ENCODE measurements at places on chromosomes 5 and 9.
A peak's percentile ranks its signal among the peaks of the same experiment; 100 is the strongest.

GRCh38 chr5:50340757-50341156, 100.3 kb downstream of the EMB start:
- no peak for DNase-seq

DNA sequence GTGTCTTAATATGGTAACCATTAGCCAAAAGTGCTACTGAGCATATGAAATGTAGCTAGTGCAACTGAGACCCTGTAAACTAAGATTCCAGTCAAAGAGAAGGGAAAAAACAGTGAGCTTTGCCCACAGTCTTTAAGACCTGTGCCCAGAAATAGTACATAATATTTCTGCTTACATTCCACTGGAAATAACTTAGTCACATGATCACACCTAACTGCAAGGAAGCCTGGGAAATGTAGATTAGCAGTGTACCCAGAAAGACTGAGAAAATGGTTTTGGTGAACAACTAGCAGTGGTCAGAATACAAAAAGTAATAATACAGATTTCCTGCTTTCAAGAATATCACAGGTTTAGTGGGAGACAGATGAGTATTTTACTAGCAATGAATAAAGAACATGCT, 2.5 kb upstream of the CPLANE1 start:
- no peak for DNase-seq

DNA sequence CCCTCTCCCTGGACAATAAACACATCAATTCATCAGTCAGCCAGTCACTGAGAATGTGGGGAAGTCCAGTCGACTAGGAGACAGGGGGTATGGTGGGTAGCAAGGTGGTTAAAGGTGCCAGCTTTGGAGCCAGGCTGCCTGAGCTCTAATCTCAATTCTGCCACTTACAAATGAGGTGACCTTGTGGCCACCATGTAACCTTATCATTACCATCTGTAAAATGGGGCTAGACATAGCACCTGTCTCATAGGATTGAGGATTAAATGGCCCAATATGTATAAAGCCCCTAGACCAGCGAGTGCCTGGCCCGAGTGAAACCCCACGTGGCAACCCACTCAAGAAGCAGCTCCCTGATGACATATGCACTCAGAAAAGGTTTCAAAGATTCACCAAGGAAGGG, 73.3 kb upstream of the TBC1D2 start:
- no peak for DNase-seq

- no peak for DNase-seq
These were observed 310.5 kb upstream of the TRPM3 start for GRCh38 chr9:71431931-71432330.

- no peak for DNase-seq
These were observed 217.5 kb upstream of the S1PR3 start for GRCh38 chr9:88773627-88774244.

DNA sequence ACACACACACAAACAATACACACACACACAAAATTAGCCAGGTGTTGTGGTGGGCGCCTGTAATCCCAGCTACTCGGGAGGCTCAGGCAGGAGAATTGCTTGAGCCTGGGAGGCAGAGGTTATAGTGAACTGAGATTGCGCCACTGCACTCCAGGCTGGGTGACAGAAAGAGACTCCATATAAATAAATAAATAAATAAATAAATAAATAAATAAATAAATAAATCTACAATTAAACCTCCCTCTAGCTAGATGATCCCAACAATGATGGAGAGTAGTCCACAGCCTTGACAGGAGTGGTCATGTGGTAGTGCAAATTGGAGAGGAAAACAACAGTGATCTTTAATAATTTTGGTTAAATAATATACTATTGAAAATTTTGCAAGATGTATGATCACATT, 1739.0 kb upstream of the C9orf72 start:
- no peak for DNase-seq

DNA sequence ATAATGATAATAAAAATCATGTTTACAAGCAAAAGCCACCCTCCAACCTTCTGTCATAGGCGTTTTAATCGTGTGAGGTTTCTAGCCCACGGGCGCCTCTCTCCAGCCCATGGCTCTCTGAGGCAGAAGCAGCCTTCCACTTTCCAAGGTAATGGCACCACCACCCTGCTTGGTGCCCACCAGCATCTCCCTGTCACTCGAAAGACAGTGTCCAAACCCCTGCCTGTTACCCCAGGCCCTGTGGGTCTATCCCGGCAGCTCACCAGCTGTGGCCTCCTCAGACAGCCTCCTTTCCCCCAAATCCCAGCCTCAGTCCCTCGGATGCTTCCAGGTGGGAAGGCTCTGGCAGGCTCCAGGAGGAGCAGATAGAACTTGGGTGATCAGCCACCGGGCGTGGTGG, 123.8 kb upstream of the LPCAT1 start:
- no peak for DNase-seq

DNA sequence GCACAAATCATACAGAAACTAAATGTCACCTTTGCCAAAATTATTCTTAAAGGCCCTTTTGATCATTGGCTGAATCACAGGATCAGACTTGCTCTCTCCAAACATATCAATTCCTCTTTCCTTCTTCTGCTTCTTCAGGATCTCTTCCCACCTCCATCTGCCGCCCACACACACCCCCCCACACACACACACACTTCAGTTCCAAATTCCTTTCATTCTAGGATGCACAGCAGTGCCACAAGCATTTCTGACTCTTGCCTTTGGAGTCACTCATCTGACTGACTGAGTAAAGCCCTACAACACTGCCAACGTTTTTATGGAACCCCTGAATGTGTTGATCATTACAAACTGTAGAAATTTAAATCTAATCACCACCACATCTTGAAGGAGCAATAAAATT, 22.9 kb downstream of the DNAH5 start:
- DNase-seq, result no peak

GRCh38 chr5:127517110-127517479, 345 bp upstream of the PRRC1 start:
- no peak for DNase-seq

DNA sequence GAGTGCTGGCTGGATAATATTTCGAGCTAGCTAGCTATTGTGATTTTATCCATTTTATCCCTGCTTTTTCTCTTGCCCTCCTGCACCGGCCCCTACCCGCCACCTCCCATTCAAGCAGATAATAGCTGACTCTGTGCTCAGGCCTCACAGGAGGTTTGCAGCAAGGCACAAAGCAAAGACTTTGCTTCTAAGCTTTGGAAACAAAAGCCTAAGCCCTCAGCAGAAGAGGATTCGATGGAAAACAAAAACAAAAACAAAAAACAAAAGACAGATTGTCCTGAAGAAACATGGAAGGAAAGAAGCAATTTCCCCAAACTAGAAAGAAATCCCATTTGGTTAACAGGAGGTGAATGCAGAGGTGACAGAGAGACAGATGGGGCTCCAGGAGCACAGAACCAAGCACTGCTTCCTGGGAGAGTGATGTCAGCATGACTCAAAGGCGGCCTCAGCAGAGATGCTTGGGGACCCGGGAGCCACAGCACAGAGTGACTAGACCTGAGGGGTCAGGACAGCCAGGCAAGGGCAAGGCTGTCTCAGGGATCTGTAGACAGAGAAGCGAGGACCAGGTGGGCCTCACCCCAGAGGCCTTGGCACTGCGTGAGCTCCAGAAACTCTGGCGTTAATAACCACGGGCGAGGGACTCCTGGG, 28.4 kb downstream of the MTX3 start:
- peak; percentile 85 for DNase-seq

GRCh38 chr5:172451771-172452197, 2.5 kb downstream of the SH3PXD2B start:
- peak; percentile 25 for DNase-seq

DNA sequence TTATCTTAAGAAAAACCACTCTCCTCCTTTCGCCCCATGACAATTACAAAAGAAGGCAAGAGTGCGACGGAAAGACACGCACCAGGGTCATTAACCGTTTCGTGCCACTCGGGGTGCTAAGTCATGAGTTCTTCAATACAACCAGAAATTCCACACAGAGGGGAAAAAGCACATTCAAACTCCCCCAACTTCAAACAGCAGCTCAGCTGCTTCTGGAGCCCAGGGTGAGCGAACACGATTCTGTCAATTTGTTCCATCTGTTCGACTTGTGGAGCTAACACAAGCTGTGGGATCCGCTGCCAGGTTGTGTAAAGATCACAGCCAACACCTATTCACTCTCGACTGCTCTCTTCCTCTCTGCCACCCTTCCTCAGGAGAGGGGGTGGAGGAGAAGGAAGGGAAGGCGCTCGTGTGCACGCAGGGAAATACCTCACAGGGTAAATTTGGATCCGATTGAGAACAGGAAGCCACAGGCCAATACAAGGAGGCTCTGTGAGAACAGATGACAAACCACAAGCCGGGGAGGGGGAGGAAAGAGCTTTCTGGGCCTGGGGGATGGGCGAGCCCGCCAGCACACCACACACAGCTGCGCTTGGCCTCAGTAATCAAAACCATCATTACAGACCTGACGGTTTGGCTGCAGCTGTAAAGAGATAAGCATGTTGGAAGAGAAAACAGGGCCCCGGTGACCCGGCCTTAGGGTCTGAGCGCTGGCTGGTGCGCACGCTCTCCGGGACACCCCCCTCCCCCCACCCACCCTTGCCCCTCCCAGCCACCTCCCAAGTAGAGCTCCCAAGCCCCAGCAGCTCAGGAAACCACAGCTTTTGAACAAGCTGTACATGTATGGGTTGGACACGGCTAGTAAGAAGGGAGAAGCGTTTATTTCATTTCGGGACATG, 54.3 kb downstream of the PTCH1 start:
- peak; percentile 88 for DNase-seq

DNA sequence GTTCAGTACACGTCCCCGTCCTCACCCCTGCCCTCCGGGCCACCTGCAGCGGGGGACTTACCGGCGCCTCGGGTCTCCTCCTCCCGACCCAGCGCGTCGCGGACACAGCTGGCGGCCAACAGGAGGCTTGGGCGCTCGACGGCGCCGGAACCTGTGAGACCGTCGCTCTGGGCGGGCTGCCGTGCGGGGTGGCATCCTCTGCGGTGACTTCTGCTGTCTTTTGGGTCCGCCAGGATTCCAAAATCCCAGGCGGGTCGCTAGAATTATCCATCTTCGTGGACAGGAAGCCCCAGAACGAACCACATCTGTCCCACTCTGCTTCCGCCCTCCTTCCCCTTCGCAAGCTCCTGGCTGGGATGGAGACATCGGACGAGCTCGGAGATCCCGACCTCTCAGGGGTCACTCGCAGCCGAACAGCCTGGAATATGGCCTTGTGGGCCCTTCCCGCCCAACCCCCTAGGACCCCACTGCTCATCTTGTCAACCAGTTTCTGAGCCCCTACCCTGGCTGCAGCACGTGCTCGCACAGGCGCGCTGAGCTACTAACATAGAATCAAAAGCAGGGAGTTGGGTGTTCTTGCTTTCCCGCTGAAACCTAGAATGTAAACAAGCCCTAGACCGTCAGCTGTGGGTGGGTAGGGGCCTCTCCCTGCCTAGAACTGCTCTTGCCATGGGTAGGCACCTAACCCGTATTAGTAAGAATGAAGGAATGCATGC, 947 bp upstream of the MARCHF3 start:
- DNase-seq, result peak; percentile 42

DNA sequence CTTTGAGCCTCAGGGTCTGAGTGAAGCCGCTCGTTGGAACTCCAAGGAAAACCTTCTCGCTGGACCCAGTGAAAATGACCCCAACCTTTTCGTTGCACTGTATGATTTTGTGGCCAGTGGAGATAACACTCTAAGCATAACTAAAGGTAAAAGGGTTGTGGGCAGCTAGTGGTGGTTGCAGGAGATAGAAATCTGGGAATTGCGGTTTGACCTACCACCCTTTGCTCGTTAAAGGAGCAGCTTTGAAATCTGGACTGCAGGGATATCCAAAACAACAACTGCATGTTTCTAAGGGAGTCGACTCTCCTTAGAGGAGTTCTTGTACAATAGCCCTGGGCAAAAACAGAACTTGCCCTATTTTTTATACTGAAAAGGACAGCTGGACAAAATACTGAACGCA, 19.0 kb downstream of the ABL1 start:
- no peak for DNase-seq

DNA sequence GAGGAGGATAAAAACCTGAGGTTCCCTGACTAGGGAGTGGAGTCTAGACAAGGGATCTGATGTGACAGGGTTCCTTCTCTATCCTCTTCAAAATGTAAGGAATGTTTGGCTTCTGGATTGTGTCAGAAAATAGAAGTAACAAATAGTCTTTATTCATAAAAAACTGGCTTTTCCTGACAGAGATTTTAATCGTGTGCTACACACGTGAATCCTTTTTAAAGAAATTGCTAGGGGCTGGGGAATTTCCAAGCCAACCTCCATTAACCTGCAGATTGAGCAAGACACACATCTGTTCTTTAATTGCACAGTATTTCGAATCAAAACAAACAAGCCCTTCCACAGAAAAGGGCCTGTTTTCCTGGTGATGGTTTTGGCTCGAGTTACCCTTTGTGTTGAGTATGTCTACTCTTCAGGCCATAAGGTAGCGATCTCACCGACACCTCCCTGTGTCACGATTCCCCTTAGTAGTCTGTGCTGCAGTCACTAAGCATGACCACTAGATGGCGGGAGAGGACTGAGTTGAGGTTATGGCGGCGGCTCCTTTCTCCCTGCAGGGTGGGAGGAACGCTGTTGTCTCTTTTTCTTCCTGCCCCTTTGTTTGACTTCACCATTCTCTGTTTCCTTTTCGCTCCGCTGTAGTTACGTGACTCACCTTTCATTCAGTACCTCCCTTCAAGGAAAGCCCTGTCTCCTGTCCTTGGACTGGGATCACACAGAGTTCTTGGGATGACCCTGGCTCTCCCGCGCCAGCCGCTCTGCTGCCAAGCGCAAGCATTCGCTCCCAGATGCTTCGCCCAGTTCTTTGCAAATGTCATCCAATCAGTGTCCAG, 137.1 kb upstream of the SLC24A2 start:
- DNase-seq, result peak; percentile 86

- no peak for DNase-seq
These were observed 694.9 kb downstream of the ISL1 start for GRCh38 chr5:52077941-52078815.

DNA sequence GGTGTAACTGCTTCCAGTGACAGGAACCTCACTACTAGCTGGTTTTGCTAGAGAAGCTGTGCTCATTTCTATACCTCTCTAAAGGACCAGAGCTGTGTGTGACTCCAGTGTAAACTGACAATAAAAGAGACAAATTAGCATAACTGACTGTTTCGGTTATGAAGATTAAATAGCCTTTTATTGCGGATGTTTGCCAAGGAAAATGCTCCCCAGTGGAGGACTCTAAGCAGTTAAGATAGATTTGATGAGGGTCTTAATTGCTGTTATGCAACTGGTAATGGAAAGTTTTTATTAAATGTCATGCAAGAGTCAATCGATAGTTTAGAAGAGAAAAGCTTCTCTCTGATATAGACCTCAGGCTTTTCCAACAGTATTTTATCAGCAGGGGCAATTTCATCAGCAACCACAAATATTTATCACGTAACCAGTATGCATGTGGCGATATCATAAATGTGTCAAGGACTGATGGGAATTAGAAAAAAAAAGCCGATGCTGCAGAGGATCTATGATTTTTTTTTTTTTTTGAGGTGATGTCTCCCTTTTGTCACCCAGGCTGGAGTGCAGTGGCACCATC, 275.2 kb upstream of the DMAC1 start:
- no peak for DNase-seq

DNA sequence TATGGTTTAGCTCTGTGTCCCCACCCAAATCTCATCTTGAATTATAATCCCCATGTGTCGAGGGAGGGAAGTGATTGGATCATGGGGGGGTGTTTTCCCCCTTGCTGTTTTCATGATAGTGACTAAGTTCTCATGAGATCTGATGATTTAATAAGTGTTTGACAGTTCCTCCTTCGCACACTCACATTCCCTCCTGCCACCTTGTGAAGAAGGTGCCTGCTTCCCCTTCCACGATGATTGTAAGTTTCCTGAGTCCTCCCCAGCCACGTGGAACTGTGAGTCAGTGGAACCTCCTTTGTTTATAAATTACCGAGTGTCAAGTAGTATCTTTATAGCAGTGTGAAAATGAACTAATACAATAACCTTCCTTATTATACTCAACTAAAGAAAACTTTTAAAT, 24.3 kb upstream of the TEX10 start:
- no peak for DNase-seq

GRCh38 chr5:134537297-134537696, 11.8 kb downstream of the JADE2 start:
- no peak for DNase-seq

Data from activated CD4-positive, alpha-beta memory T cell treated with anti-CD3 and anti-CD28 coated beads for 36 hours (primary cell).